Brain microvascular endothelial cell (primary cell): ENCODE measurements at places on chromosomes 7 and 10.
A peak's percentile ranks its signal among the peaks of the same experiment; 100 is the strongest.

- no peak for DNase-seq
These were observed 35.0 kb downstream of the TAF3 start for GRCh38 chr10:7853226-7853842.

GRCh38 chr7:157468221-157469111 is 131.7 kb downstream of the DNAJB6 start:
- DNase-seq: no peak

DNA sequence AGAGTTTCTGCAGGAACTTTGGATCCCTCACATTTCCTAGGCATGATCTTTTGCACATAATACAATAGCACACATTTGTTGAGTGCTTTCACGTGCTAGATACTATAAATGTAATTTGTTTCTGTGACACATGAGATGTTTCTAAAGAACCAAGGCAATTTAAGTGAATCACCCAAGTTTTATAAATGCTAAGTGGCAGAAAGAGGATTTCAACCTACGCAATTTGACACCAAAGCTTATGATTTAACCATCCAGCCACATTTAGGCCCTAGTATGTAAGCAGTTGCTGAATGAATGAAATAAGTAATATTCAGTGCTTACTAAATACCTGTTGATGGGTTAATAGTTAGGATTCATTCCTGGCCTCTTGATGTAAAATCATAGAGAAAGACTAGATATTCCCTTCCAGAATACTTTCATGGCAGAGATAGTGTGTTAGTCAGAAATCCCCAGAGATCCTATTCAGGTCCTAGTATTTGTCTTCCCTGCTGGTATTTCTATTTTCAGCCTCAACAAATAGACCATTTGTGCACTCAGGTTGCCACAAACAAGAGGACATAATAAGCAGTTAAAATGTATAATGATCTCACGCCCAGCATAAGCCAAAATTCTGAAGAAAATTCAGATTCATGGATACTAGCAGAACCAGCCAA is 572.6 kb downstream of the IPMK start:
- DNase-seq: peak; percentile 5

DNA sequence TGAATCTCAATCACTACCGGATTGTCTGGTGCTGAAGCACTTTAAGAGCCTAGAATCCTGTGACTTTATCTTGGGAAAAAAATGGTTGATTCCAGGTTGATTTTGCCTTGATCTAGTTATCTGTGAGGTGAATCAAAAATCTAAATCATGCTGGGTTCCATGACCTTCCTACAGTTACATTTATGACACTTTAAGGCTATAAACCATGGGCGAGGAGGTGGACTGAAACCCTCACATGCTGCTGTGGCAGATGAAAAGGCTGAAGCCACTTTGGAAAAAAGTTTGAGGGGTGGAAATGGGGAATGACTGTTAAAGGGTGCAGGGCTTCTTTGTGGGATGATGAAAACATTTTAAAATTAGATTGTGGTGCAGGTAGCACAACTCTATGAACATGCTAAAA is 17.5 kb downstream of the SLC16A9 start:
- no peak for DNase-seq
